ENCODE measurements at places on chromosomes 4 and X. TPM values are rescaled to one million over a fixed set of nuclear protein-coding genes. Genes with fewer than 3 reads are reported as not detected.

DNA sequence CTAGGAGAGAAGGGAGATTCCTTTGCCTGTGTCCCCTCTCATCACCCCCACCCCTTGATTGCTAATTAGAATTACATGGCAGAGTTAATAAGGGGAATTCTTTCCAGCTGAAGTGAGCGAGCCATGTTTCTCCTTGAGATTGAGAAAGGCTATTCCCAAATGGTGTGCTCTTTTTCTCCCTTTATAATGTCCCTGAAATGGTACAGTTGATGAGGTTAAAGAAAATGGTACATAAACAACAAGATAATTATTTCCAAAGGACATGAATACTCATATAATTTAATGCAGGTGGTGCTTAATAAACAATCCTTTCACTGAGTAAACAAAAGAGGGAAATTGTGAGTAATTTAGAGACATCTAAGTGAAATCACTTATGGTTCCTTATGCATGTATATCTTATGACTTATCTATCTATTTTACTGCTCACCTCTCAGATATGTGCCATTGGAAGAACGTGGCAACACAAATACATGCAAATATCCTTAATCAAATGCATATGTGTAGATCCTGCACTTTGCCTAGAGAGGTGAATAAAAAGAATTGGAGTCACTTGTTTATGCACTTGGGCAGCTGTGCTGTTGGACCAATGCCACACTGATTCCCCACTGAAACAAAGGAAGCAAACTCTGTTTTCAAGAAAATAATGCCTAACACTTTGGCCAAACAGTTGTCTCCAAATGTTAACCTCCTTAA, 106.6 kb upstream of the WDR44 start:
- peaks cover 7% of the 10 kb centered on the region for H3K27me3 ChIP-seq
- no peak overlapping the region for H3K4me3 ChIP-seq
- H3K27ac ChIP-seq = no peak overlapping the region
- H3K36me3 ChIP-seq = no peaks in the 10 kb centered on the region
- no peak for DNase-seq
- H3K4me1 ChIP-seq = no peaks in the 10 kb centered on the region

MAPK10 gene
- total RNA-seq = 1.5 TPM

- no peak overlapping the region for H3K4me3 ChIP-seq
- no peak for DNase-seq
- H3K4me1 ChIP-seq = no peaks in the 10 kb centered on the region
- no peak overlapping the region for H3K27ac ChIP-seq
- no peaks in the 10 kb centered on the region for H3K27me3 ChIP-seq
- no peaks in the 10 kb centered on the region for H3K36me3 ChIP-seq
Measured at GRCh38 chr4:78121338-78121904, 64.3 kb downstream of the FRAS1 start.

DNA sequence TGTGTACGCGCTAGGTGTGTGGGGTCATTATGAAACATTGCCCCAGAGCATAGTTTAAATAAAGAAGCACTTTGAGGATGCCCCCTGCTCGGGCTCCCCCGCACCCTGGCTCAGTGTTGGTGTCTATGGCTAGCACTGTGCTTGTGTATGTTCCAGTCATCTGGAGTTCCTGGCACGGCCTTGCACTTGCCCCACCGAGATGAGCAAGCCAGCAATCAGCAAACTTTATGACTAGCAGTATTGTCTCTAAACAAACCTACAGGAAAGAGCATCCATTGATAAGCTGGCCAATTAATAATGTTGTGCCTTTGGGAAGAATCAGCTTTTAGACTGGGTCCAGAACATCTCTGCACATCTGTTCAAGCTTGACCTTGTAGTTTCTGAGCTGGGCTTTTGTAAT, 707 bp upstream of the SHROOM4 start:
- peak overlapping the region; percentile 36 for H3K27ac ChIP-seq
- no peak for DNase-seq
- H3K4me3 ChIP-seq = no peak overlapping the region
- H3K4me1 ChIP-seq = no peaks in the 10 kb centered on the region
- H3K27me3 ChIP-seq = no peaks in the 10 kb centered on the region

Data from right lobe of liver (tissue), 6 donors.